ENCODE measurements at places on chromosomes 6 and 20.

- no peaks in the 10 kb centered on the region for H3K27me3 ChIP-seq
- H3K4me3 ChIP-seq: no peak overlapping the region
- H3K27ac ChIP-seq: no peak overlapping the region
- H3K4me1 ChIP-seq: no peaks in the 10 kb centered on the region
These were observed 73.0 kb upstream of the HMGN3 start for GRCh38 chr6:79307321-79308036.

GRCh38 chr6:96505363-96505762, 16.2 kb upstream of the UFL1 start:
- no peaks in the 10 kb centered on the region for H3K4me1 ChIP-seq
- no peaks in the 10 kb centered on the region for H3K36me3 ChIP-seq
- no peak for DNase-seq
- H3K27ac ChIP-seq: no peak overlapping the region

DNA sequence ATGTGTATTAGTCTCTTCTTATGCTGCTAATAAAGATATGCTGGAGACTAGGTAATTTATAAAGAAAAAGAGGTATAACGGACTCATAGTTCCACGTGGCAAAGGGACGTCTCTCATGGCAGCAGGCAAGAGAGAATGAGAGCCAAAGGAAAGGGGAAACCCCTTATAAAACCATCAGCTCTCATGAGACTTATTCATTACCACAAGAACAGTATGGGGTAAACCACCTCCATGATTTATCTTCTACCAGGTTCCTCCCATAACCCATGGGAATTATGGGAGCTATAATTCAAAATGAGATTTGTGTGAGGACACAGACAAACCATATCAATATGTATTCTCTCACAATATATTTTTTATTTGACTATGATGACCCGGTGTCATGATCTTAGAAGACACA, 109.1 kb downstream of the UTRN start:
- no peak overlapping the region for H3K4me3 ChIP-seq
- no peaks in the 10 kb centered on the region for H3K36me3 ChIP-seq
- H3K4me1 ChIP-seq: no peaks in the 10 kb centered on the region
- no peak for DNase-seq
- H3K27ac ChIP-seq: no peak overlapping the region

DNA sequence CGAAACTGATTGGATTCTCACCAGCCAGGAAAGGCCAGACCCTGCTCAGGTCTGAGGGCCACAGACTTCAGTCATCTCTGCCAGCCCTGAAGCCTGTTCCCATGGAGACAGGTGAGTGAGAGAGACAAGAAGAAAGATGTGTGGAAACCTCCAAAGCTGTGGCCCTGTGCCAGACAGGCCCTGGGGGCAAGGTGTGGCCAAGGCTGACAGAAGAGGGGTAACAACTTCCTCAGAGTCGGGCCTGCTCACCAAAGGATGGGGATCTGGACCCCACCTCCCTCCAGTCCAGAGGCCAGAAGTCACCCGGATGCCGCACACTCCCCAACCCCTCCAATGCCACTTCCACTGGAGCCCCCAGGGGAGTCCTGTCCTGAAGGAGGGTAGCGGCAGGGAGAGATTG, 73.6 kb downstream of the MDGA1 start:
- H3K27me3 ChIP-seq: no peaks in the 10 kb centered on the region
- H3K4me3 ChIP-seq: no peak overlapping the region
- no peak for DNase-seq
- no peaks in the 10 kb centered on the region for H3K4me1 ChIP-seq
- H3K36me3 ChIP-seq: no peaks in the 10 kb centered on the region
- no peak overlapping the region for H3K27ac ChIP-seq

- no peaks in the 10 kb centered on the region for H3K4me1 ChIP-seq
- no peaks in the 10 kb centered on the region for H3K36me3 ChIP-seq
- H3K27me3 ChIP-seq: no peaks in the 10 kb centered on the region
- no peak for DNase-seq
- H3K4me3 ChIP-seq: peak overlapping the region; percentile 80
These were observed 1.0 kb downstream of the CLIC5 start for GRCh38 chr6:46014511-46015118.

DNA sequence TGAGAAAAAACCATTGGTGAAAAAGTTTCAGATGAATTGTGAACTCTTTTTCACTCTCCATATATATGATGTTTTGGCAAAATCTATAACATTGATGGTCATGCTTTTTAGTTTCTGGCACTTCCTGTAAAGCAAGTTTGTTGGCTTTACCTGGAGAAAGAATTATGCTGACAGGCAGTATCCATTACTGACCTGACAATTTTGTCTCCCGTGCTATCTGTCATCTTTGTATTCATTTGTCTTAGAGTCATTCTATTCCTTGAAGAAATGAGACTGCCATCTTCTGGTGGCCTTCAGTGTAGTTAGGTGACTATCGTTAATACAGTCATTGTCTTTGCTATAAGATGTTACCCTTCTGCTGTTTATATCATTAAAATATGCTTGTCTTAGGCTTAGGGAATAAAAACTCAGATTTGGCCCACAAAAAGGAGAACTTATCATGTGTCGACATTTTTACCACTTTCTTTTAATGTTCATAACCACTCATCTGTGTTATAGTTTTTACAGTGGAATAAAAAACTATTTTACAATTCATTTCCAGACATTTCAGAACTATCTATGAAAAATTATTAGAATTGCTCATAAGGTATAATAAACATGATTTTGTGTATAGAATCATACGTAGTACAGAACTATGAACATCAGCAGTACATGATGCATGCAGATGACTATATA, 707.0 kb downstream of the EPM2A start:
- no peak overlapping the region for H3K27ac ChIP-seq
- H3K36me3 ChIP-seq: no peaks in the 10 kb centered on the region
- H3K4me1 ChIP-seq: no peaks in the 10 kb centered on the region
- no peak for DNase-seq
- no peak overlapping the region for H3K4me3 ChIP-seq
- no peaks in the 10 kb centered on the region for H3K27me3 ChIP-seq

GRCh38 chr6:168029459-168030217, 32.2 kb downstream of the KIF25 start:
- no peaks in the 10 kb centered on the region for H3K27me3 ChIP-seq
- no peaks in the 10 kb centered on the region for H3K4me1 ChIP-seq
- H3K4me3 ChIP-seq: no peak overlapping the region
- no peak overlapping the region for H3K27ac ChIP-seq

- H3K36me3 ChIP-seq: no peaks in the 10 kb centered on the region
- H3K4me3 ChIP-seq: no peak overlapping the region
- H3K27me3 ChIP-seq: no peaks in the 10 kb centered on the region
- H3K4me1 ChIP-seq: no peaks in the 10 kb centered on the region
These were observed 71.1 kb upstream of the BLCAP start for GRCh38 chr20:37598575-37599342.

- peak overlapping the region; percentile 3 for H3K27ac ChIP-seq
- H3K36me3 ChIP-seq: no peaks in the 10 kb centered on the region
- H3K4me1 ChIP-seq: no peaks in the 10 kb centered on the region
- DNase-seq: no peak
These were observed 230.3 kb downstream of the THBS2 start for GRCh38 chr6:169023161-169023874.

- no peak overlapping the region for H3K4me3 ChIP-seq
- no peak for DNase-seq
- no peak overlapping the region for H3K27ac ChIP-seq
- H3K36me3 ChIP-seq: no peaks in the 10 kb centered on the region
- H3K27me3 ChIP-seq: peaks cover 83% of the 10 kb centered on the region
These were observed 539 bp upstream of the BHLHE23 start for GRCh38 chr20:63007360-63007645.

DNA sequence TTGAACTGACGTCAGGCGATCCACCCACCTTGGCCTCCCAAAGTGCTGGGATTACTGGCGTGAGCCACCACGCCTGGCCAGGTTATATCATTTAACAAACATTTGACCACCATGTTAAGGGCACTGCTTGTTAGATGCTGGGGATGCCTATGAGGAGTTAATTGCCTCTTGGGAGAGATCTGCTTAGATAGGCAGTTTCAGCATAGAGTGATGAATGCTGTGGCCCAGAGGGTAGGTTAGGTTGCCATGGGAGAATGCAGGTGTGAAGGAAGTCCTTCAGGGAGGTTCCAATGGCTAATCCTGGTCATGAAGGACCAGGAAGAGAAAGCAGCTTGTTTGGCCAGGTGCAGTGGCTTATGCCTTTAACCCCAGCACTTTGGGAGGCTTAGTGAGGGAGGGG, 17.0 kb downstream of the PHF20 start:
- DNase-seq: no peak
- no peaks in the 10 kb centered on the region for H3K27me3 ChIP-seq
- no peaks in the 10 kb centered on the region for H3K36me3 ChIP-seq
- H3K27ac ChIP-seq: no peak overlapping the region
- no peaks in the 10 kb centered on the region for H3K4me1 ChIP-seq
- H3K4me3 ChIP-seq: no peak overlapping the region

- H3K4me3 ChIP-seq: no peak overlapping the region
- no peaks in the 10 kb centered on the region for H3K36me3 ChIP-seq
- H3K27ac ChIP-seq: no peak overlapping the region
- DNase-seq: no peak
These were observed 747.2 kb downstream of the KHDRBS2 start for GRCh38 chr6:61538801-61539200.

DNA sequence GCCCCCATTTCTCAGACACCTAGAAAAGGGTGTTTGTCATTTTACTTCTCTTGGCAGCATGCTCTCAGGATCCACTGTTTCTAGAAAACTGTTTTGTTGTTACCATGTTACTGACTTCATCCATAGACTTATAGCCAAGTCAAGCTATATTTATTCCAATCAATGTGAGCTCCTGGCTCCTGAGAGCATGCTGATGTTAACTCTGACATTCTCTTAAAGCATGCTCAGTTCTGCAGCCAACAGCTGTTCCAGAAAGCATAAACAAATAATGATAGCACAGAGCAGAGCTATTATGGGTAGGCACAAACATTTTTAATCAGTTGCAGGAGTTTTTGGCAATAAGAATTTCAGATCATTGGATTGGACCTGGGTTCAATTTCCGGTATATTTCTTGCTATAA, 92.4 kb upstream of the CEP85L start:
- peaks cover 5% of the 10 kb centered on the region for H3K4me1 ChIP-seq
- no peak overlapping the region for H3K27ac ChIP-seq
- H3K27me3 ChIP-seq: no peaks in the 10 kb centered on the region
- no peaks in the 10 kb centered on the region for H3K36me3 ChIP-seq
- DNase-seq: no peak
- no peak overlapping the region for H3K4me3 ChIP-seq

DNA sequence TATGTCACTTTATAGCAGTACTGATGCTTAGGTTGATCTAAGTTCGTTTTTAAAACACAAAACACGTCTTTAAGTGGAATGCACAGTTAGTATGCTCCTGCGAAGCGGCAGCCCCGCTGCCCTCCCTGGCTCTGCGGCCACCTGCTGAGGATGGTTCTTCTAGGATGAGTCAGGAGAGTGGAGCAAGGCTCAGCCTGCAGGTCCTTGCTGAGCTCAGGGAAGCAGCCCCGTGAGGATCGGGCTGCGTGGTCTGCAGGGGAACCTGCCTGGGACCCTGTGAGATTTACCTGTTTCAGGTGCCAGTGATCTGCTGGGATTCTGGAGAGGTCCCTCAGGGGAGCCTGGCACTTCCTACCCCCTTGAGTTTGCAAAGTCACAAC, 57.5 kb downstream of the SYNJ2 start:
- H3K4me1 ChIP-seq: no peaks in the 10 kb centered on the region
- no peak for DNase-seq
- H3K36me3 ChIP-seq: no peaks in the 10 kb centered on the region
- no peak overlapping the region for H3K27ac ChIP-seq
- no peak overlapping the region for H3K4me3 ChIP-seq

GRCh38 chr6:57158658-57159057, 13.5 kb upstream of the BAG2 start:
- H3K4me1 ChIP-seq: no peaks in the 10 kb centered on the region
- no peak for DNase-seq
- no peak overlapping the region for H3K4me3 ChIP-seq

GRCh38 chr20:37670351-37670791, 23.5 kb upstream of the CTNNBL1 start:
- DNase-seq: no peak
- no peaks in the 10 kb centered on the region for H3K36me3 ChIP-seq
- H3K27ac ChIP-seq: no peak overlapping the region
- H3K27me3 ChIP-seq: no peaks in the 10 kb centered on the region

GRCh38 chr20:19492116-19492515, 265.9 kb upstream of the RIN2 start:
- H3K27ac ChIP-seq: no peak overlapping the region
- H3K36me3 ChIP-seq: no peaks in the 10 kb centered on the region
- no peak for DNase-seq
- H3K4me3 ChIP-seq: no peak overlapping the region

DNA sequence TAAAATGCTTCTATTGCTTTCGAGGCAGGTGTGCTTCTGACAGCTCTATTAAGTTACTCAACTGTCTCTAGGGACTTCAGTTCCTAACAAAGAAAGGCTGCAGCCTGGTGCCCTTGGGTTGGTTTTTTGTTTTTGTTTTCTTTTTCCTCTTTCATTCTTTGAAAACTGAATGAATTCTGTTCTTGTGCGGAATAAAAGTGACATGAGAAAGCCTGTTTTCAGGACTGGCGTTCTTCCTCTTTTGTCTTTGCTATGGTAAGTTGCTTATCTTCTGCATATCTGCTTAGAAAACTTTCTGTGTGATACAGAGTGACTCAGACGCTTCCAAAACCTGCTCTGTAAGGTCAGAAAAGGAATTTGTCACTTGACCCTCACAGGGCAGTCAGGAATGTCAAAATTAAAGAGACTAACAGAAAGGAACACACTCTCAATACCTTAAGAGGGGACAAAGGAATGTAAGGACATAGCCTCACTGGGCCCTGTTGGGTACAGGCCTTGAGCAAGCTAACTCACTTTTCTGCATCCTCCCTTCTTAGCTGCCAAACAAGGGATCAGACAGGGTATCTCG, 56.2 kb upstream of the NHSL1 start:
- no peaks in the 10 kb centered on the region for H3K36me3 ChIP-seq
- no peak overlapping the region for H3K27ac ChIP-seq
- DNase-seq: no peak
- no peaks in the 10 kb centered on the region for H3K4me1 ChIP-seq
- no peak overlapping the region for H3K4me3 ChIP-seq
- H3K27me3 ChIP-seq: no peaks in the 10 kb centered on the region

GRCh38 chr6:44386929-44387345, 569 bp upstream of the CDC5L start:
- peak overlapping the region; percentile 95 for H3K27ac ChIP-seq
- no peaks in the 10 kb centered on the region for H3K36me3 ChIP-seq
- H3K27me3 ChIP-seq: no peaks in the 10 kb centered on the region
- no peak for DNase-seq
- peaks cover 3% of the 10 kb centered on the region for H3K4me1 ChIP-seq
- peak overlapping the region; percentile 87 for H3K4me3 ChIP-seq

- H3K4me3 ChIP-seq: no peak overlapping the region
- H3K27me3 ChIP-seq: no peaks in the 10 kb centered on the region
- H3K36me3 ChIP-seq: no peaks in the 10 kb centered on the region
- no peak overlapping the region for H3K27ac ChIP-seq
- DNase-seq: no peak
These were observed 312.8 kb upstream of the PTCHD4 start for GRCh38 chr6:48423640-48424365.
